Cardiac septum (tissue), 1 donor: ENCODE measurements at places on chromosomes 4 and X. TPM values are rescaled to one million over a fixed set of nuclear protein-coding genes. Genes with fewer than 3 reads are reported as not detected.

SFRP2 gene
- 2.1 TPM for total RNA-seq

MED12 gene
- total RNA-seq, result 19.1 TPM

HSFX1 gene
- total RNA-seq, result 2.0 TPM

LCORL gene
- total RNA-seq, result 5.5 TPM

EVC2 gene
- total RNA-seq, result 1.3 TPM
